BE2C (cell line): ENCODE measurements at places on chromosomes 1 and 21.

DNA sequence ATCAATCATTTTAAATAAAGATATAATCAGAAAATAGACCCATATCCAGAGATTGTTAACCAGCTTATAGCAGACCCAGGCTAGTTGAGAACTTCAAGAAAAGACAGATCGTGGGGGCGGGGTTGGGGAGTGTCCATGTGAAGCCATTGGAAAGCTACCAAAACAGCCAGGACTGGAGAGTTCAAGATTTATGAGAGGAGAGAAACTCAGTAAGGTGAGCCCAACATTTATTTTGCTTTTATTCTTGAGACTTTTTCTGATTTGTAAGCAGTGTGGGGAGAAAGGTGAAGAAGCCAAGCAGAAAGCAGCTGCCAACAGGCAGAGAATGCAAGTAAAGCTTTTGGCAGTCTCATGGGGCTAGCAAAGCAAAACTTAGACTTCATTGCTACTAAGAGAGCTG is 179.9 kb downstream of the VPS13D start:
- DNase-seq: no peak

- no peak for DNase-seq
These were observed 163.6 kb upstream of the RAB4A start for GRCh38 chr1:229107304-229107815.

DNA sequence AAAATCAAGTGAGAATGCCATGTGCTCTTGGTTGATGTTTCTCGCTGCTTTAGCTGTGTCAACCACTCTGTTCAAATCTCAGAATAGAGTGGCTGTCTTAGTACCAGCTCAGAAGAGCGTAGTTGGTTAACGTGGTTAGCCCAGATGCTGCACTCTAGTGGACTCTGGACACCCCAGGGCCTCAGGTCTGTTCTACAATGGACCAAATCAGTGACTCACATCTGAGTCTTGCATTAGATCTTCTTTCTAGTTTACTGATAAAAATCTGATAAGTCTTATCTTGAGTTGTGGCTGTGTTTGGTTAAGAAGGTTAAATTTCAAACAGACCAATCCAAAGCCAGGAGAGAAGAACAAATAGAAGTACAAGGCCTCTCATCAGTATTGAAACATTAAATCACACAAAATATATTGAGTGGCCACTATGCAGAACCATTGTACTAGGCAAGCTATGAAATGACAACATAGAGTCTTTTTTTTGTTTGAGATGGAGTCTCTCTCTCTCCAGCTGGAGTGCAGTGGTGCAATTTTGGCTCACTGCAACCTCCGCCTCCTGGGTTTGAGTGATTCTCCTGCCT is 104.1 kb downstream of the NR5A2 start:
- DNase-seq: no peak

GRCh38 chr1:89557956-89558355 is 33.3 kb downstream of the LRRC8B start:
- no peak for DNase-seq

DNA sequence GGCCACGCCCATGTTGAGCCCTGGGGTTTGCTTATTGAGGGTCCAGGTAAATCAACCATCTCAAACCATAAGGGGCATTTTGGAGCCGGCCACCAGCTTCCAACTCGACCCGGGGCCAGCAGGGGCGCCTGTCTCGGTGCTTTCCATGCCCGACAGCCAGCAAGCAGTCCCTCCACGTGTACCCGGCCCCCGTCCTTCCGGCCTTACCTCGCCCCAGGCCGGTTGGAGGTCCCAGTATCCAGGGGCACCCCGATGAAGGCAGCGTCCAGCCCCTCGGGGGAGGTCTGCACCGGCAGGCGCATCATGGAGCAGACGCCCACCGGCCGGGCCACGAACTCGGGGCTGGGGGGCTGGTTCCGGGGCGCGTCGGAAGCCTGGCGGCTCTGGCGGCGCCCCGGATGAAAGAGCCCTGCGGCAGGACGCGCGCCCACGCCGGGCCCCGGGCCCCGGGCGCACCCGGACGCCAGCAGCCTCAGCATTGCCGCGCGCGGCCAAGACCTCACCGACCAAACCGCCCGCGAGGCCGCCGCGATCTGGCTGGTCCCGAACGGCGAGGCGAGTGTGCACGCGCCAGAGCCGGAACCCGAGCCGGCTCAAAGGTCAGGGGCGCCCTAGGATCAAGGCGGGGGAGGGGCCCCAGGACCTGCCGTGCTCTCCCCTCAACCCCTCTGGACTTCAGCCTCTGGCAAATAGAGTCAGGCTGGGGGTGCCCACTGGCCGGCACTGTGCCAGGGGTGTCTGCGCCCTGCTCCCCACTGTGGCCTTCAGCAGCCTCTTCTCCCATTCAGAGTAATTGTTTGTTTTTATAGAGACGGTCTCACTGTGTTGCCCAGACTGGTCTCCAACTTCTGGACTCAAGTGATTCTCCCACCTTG is at the start of gene AGMAT:
Gene AGMAT (minus strand): TSS at position 563 of the 875 bp plus-strand sequence. CDS start 84 bp downstream, at position 479.
- peak; percentile 57 for DNase-seq

GRCh38 chr21:30625449-30626165 is 5.2 kb downstream of the KRTAP20-4 start:
- no peak for DNase-seq

DNA sequence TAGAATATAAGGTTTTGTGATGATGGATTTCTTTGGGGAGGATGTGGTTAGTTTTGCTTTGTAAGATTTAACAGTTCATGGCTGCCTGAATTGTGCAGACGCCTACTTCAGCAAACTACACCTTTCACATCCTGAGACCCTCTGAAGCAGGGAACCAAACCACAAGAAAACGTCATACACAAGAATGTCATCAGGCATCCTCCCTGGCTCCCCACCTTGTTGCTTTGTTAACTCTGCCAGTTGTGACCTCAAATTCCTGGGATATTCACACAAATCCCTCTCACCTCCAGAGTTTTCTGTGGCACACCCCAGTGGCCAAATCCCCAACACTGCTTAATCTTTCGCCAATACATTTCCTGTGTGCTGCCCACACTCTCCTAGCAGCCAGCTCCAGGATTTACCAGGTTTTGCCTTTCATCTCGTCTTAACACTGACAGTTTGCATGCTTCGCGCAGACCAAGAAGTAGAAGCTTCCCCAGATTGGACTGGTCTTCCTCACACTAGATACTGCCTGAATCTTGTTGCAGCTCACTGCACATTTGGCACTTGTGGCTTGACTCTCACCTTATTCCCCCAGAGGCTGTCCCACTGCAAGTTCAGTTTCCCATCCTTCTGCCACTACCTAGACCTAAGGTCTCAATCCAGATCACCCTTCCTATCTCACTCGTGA is 51.1 kb upstream of the CTTNBP2NL start:
- DNase-seq: no peak

DNA sequence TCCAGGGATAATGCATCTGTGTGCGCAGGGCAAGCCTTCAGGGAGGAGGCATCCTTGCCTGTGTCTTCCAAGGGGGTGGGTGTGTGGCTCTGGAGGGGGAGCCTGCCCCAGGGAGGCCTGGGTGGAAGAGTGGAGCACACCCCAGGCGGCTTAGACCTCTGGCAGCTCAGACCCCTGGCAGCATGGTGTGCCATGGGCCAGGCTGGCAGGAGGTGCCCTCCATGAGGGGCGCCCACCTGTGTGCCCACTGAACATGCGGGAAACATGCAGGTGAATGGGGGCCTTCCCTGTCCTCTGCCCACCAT is 1.1 kb upstream of the PANK4 start:
- DNase-seq: no peak

DNA sequence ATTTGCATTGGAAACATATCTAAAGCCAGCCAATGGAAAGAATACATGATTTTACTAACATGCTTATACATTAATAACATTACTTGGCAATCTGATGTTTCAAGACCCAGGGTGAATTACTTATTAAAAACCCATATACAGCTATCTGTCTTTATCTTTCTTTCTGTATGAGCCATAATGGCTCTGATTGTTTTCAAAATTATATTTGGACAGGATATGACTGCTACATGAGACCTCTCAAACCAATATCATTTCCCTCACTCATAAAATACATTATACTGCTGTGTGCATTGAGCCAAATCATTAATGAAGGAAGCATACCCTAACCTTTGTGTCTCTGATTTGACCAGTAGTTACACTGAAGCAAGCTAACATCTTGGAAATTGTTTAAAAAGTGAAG is 205.9 kb upstream of the DPYD start:
- DNase-seq: no peak

- peak; percentile 74 for DNase-seq
These were observed 1.7 kb downstream of the TMCC2 start for GRCh38 chr1:205229399-205229871.

DNA sequence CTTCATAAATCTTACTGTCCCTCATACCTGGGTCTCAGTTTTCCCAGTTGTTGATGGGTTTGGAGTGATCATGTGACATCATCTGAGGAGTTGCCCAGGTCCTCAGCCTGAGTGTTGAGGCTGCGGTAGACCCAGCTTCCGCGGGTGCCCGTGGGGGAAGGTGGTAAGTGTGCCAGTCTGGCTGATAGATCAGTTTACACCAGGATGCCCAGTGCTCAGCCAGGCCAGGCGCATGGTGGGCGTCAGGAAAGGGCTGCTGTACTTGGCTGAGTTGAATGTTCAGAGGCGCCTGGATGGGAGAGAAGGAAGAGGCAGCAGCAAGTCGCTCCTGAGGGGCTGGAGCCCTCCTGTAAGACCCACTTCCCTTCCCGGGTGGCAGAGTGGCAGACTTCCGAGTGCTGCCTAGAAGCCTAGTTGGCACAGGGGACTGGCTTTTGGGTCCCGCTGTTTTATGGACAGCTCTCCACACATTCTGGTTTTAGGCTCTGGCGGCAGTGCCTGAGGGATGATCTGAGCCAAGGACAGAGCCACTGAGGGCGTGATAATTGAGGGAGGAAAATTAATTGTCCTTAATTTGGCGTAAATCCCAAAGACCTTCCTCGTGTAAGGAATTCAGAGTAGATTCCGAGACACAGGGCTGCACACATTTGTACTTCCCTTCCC is 35.8 kb downstream of the PTPRF start:
- no peak for DNase-seq

GRCh38 chr1:24426744-24427544 is 11.3 kb downstream of the NIPAL3 start:
- no peak for DNase-seq

DNA sequence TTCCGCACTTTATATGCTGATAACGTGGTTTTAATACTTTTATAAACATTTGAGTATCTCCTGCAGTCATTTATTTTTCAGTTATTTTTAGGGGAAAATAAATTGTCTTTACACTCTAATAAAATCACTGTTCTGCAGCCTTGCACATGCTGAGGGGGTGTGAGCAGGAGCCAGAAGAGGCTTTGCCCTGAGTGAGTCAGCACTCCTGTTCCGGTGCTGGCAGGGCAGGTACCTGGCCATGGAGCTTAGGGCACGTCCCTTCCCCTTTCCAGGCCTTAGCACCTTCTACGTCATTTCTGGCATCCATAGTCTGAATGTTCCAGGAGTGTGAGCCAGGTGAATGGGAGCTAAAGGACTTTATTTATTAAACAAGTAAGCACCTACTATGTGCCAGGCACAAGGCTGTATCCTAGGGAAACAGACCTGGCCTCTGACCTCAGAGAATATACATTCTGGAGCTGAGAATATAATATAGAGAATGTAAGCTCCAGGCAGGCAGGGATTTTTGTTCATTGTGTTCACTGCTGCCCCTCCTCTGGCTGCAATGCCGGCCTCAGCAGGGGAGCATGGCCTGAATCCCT is 402.9 kb downstream of the PTPRU start:
- no peak for DNase-seq

- DNase-seq: no peak
These were observed 828 bp downstream of the PNRC2 start for GRCh38 chr1:23960291-23961020.

GRCh38 chr1:228463009-228463558 is 24.1 kb upstream of the RNF187 start:
- no peak for DNase-seq
